ENCODE measurements at places on chromosomes 5 and 9. TPM values are rescaled to one million over a fixed set of nuclear protein-coding genes. Genes with fewer than 3 reads are reported as not detected.

TSSK1B gene
- not detected for total RNA-seq

EFCAB9 gene
- total RNA-seq = not detected

- no peak overlapping the region for H3K27ac ChIP-seq
- no peaks in the 10 kb centered on the region for H3K27me3 ChIP-seq
- peaks cover 14% of the 10 kb centered on the region for H3K4me1 ChIP-seq
- no peaks in the 10 kb centered on the region for H3K36me3 ChIP-seq
These were observed 137.8 kb upstream of the RGMB start for GRCh38 chr5:98635656-98636055.

GRCh38 chr9:113341712-113342410 is 1.8 kb upstream of the WDR31 start:
- no peaks in the 10 kb centered on the region for H3K36me3 ChIP-seq
- DNase-seq = no peak
- no peak overlapping the region for H3K27ac ChIP-seq
- peaks cover 10% of the 10 kb centered on the region for H3K4me1 ChIP-seq
- H3K27me3 ChIP-seq = no peaks in the 10 kb centered on the region

DNA sequence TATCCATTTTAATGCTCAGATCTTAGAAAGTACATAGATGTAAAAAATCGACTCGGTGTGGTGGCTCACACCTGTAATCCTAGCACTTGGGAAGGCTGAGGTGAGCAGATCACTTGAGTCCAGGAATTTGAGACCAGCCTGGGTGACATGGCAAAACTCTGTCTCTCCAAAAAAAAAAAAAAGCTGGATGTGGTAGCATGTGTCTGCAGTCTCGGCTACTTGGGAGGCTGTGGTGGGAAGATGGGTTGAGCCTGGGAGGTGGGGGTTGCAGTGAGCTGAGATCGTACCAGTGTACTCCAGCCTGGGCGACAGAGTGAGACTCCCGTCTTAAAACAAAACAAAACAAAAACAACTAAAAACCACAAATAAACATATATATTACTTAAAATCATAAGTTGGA is 61.4 kb downstream of the RASA1 start:
- DNase-seq = no peak
- no peaks in the 10 kb centered on the region for H3K36me3 ChIP-seq
- no peak overlapping the region for H3K4me3 ChIP-seq
- H3K27ac ChIP-seq = no peak overlapping the region
- no peaks in the 10 kb centered on the region for H3K4me1 ChIP-seq

Data from heart right ventricle (tissue), 16 donors.